ENCODE measurements at places on chromosomes 6 and 20. TPM values are rescaled to one million over a fixed set of nuclear protein-coding genes. Genes with fewer than 3 reads are reported as not detected.

CST7 gene
- 0.92 TPM for total RNA-seq

DNA sequence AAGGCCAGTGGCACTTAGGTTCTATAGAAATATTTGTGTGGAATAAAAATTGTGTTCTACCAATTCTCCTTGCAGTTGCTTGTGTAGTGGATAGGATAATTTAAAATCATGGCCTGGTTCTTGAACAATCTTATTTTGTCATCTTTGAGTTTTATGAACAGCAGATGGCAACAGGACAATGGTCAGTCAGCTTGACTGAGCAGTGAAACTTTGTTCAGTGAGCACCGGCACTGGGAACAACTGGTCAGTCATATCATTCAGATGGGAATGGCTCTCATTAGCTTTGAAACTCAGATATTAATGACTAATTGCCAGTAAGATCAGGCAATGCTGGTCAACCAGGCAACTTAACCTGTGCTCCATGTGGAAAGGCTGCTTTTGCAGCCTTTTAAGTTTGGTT is 129.2 kb downstream of the BCKDHB start:
- DNase-seq, result no peak

FBXO9 gene
- 54.9 TPM for total RNA-seq

DNA sequence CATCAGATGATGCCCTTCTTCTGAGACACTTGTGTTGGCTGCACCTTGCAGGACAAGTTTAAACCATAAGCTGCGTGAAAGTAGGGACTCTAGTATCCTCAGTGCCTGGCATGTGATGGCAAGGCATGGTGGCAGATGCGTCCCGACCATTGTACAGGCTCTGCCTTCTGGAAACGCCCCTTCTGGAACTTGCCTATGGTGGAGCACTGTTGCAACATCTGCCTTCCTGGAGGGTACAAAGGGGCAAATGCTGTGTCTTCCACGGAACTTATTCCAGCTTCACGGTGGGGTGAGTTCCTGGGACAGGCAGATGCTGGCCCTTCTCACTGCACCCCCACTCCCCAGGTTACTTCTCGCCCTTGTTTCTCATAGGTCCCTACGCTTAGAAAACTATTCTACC is 232.8 kb downstream of the THBS2 start:
- DNase-seq, result no peak

GRCh38 chr20:50417023-50417329 is 93.2 kb upstream of the PTPN1 start:
- DNase-seq, result peak; percentile 37

GRCh38 chr6:69555088-69555638 is 241.6 kb downstream of the LMBRD1 start:
- DNase-seq, result no peak

C2 gene
- total RNA-seq, result 5.8 TPM

HLA-DOA gene
- total RNA-seq, result 1.8 TPM

GRCh38 chr6:158198461-158198860 is 30.3 kb downstream of the GTF2H5 start:
- DNase-seq, result no peak

GRCh38 chr6:118502169-118502568 is 45.9 kb upstream of the PLN start:
- DNase-seq, result no peak

- no peak for DNase-seq
Observed at GRCh38 chr6:66992660-66993059, 1285.6 kb upstream of the EYS start.

GRCh38 chr20:50186987-50187402 is 3.6 kb upstream of the CEBPB start:
- no peak for DNase-seq

- DNase-seq, result no peak
Observed at GRCh38 chr6:122758927-122759334, 20.6 kb upstream of the FABP7 start.

- DNase-seq, result no peak
Observed at GRCh38 chr6:89797317-89797716, 22.3 kb downstream of the MDN1 start.

HLA-F gene
- 32.3 TPM for total RNA-seq

- DNase-seq, result no peak
Observed at GRCh38 chr6:44715188-44715587, 327.7 kb downstream of the CDC5L start.

GRCh38 chr20:17493173-17493572 is 38.0 kb downstream of the BFSP1 start:
- no peak for DNase-seq

DNA sequence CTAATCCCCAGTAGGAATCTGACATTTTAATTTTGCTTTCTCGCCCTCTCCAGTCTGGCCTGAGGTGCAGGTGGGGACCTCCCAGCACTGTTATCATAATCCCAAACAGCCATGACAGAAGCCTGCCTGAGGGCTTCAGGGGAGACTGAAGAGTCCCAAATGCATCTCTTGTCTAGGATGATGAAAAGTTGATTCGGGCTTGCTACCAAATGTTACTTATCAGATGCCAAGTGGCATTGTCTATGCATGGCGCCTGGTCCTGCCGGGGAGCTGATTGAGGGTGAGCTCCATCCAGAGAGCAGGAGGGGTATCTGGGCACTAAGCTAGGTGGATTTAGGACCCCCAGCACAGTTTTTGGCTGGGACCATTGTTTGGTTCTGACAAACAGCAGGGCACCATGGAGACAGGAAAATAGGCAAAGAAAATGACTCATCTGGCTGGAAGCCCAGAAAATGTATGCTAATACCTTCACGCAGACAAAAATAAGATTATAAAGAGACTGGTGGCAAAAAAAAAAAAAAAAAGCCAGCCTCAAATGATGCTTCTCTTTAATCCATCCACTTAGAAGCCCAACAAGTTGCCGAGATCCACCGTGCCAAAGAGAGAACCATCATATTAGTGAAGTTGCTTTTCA is 513.7 kb upstream of the SULF2 start:
- DNase-seq, result no peak

DNA sequence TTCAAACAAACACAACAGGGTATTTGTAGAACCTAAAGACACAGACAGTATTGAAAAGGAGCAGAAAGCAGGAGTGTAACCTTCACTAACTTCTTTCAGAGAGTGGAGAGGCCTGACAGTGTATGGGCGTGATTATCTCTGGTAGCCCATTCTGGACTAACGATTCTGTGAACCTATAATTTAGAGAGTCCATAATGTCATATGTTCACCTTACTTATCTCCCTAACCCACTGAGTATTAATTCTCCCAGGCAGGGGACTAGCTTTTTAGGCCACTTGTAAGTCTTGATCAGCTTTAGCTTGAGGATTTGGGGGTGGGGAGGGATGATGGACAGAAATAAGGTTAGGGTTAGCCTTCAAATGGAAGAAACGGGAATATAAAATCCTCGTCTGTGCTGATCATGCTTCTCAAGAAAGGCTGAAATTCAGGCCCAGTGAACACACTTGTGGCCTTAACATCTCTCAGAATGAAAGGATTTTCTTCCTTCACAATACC is 2.8 kb upstream of the PARD6B start:
- DNase-seq, result no peak

DNA sequence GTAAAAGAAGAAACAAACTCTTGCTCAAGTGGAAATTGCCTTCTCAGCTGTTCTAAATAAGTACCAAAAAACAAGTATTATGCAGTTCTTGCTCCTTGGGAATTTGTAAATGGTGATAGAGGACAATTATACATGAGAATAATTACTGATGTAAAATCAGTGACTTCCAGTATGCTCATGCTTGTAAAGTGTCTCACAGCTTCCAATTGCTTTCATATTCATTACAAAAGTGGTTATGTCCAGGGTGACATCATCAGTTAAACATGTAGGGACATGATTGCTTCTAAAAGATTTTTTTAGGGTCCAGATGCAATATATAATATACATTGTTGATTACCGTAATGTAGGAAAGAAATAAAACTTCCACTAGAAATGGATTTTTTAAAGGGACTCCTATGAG is 122.8 kb upstream of the B3GAT2 start:
- no peak for DNase-seq

DNA sequence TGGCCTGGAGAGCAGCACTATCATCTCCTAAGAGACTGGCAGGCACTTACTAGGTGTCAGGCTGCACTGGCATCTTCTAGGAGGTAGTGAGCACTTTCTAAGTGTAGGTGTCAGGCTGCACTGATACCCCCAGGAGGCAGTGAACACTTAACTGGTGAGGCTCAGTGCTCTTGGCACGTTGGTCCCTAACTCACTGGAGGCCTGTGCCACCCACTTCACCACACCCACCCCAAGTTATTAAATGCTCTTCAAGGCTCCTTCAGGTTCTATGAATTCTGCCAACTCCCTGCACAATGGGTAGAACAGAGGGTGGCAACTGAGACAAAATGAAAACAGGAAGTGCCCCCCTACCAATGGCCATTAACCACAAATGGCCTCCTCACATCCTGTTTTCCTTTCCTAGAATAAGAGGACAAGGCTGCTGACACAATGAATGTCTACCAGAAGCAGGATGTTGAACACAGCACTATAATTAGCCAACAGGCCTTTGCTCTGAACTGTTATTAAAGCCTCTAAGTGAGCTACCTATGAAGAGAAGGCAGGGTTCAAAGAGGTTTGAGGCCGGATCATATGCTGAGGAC is 29.4 kb downstream of the NCOA5 start:
- DNase-seq, result no peak

DNA sequence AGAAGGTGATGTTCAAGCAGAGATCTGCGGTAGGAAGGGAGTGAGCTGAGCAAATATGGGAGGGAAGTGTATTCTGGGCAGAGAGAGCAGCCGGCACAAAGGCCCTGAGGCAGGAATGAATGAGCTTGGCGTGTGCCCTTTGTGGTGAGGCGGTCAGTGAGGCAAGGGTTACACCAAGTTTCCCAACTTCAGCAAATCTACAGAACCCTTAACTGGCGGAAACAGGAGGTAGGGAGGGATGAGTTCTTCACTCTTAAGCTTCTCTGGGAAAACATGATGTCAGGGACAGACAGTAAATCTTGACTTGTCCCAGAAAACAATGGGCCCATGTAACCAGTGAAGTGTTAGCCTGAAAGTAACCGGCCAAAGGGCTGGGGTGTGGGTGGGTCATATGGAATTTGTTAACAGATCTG is 97.1 kb upstream of the PTPN1 start:
- DNase-seq, result peak; percentile 13

DNA sequence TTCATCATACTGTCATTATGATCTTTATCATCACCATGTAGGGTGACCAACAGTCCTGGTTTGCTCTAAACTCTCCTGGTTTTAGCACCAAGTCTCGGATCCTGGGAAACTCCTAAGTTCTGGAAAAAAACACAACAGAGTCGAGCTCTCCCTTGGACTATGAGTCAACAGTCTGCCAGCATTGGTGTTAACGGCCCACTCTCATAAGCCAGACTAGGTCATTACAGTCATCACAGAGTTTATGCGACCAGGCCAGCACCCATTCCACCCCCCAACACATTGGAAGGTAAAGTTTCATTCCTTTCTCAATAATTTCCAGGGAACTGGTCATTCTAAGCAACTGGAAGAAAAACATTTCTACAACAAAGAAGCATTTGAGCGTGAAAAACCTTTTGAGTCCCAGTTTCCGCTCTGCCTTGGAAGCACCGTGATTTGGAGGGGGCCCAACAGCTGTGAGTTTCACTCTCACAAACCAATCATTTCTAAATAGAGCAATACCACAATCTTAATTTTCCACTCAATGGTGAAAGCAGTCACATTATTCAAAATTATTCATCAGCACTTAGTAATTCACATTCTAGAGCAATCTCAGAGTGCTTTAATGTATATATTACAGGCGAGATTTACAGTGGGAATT is 445.0 kb downstream of the CDH26 start:
- DNase-seq, result no peak

GRCh38 chr6:118580585-118581419 is 32.7 kb downstream of the PLN start:
- DNase-seq, result peak; percentile 33

DNA sequence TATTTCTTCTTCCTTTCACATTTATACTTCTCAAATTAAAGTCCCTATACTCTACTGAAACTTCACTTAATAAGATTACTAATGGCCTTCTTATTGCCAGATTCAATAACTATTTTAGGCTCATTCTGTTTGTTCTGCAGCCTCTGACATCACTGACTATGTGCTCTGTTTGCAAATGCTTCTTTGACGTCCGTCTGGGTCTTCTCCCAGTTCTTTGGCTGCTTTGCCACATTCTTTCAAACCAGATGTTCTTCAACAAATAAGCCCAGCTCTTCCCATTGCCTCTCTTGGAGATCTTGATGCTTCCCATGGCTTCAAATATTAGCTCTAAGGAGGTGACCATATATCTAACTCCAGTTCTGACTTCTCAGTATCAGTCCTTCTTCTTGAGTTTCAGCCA is 117.4 kb downstream of the BTBD9 start:
- no peak for DNase-seq

DNA sequence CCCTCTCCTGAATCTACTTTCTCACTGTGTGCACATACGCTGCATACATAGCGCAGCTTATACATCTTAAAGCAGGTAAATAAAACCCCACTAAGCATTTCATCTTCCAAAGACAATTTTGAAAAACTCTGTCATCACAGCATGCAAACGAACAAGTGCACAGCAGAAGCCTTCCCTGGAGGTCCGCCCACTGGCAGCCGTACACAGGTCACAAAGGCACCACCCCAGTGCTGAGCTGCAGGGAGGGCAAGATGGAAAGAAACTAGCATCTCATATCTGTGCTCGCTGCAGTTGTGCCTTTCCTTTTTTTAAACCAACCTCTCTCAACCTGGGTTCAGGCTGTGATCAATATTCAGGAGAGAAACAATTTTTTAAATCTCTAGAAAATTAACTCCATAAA is 73.3 kb downstream of the HUS1B start:
- DNase-seq, result peak; percentile 43

FUT9 gene
- not detected for total RNA-seq
